ENCODE measurements at places on chromosomes 3 and 15.

DNA sequence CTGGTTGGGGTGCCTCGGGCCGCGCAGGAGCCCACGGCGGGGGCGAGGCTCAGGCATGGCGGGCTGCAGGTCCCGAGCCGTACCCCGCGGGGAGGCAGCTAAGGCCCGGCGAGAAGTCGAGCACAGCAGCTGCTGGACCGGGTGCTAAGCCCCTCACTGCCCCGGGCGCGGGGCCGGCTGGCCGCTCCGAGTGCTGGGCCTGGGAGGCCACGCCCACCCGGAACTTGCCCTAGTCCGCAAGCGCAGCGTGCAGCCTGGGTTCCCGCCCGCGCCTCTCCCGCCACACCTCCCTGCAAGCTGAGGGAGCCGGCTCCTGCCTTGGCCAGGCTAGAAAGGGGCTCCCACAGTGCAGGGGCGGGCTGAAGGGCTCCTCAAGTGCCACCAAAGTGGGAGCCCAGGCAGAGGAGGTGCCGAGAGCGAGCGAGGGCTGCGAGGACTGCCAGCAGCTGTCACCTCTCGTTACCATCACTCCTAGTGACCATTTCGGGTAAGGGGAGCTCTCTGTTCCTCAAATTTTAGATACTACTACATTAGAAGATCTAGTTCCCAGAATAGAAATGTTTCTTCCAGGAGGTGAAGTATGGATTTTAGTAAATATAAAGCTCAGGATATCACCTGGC is 417.0 kb upstream of the AGTR1 start:
- no peak for DNase-seq

- DNase-seq = no peak
Measured at GRCh38 chr15:60949039-60949977, 279.8 kb downstream of the RORA start.

- DNase-seq = no peak
Measured at GRCh38 chr15:49101536-49101935, 53.9 kb downstream of the COPS2 start.

- no peak for DNase-seq
Measured at GRCh38 chr3:102161384-102162006, 273.3 kb upstream of the ZPLD1 start.

DNA sequence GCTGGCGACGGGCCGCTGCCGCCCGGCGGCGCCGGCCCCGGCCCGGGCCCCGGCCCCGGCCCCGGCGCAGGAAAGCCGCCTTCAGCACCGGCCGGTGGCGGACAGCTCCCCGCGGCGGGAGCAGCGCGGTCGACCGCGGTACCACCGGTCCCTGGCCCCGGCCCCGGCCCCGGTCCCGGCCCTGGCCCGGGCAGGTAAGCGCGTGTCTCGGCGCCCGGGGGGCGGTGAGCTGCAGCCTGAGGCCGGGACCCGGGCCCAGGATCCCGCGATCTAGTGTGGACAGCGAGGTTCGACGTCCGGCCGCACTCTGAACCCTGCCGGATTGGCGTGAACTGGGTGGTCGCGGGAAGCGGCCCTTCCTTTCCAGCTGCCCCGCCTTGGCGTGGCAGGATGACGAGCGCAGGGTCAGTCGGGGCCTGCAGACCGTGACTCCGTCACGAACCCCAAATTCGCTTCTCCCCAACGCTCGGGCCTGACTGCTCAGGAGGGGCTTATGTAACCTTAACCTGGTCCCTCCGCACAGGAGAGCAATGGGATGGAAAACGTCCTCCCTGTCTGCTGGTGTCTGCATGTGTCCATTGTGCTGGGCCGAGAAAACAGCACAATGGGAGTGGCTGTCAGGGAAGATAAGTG is 472 bp downstream of the BSN start:
- no peak for DNase-seq

DNA sequence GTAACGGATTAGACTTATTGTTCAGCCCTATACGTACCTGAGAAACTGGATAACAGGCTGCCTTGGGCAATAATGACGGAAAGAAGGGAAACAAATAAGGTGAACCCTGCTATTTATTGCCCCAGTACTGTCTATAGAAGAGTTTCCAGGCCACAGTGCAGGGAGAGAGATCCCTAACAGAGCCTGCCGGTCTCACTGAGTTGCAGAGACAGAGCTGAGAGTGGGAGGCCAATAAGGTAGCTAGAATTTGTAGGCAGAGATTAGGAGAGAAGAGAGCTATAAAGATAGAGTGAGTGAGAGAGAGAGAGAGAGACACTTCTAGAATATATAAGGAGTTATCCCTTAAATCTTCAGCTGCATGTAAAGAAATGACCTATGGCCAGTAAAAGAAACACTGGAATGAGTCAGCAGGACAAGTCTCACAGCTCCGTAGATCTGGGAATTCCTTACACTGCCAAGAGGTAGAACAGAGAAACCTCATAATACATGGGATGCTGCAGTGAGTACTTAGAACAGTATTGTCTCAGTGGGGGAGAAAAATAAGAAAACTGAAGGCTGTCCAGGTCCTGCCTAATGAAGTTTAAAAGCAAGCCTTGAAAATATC is 51.8 kb downstream of the ST3GAL6 start:
- DNase-seq = no peak

DNA sequence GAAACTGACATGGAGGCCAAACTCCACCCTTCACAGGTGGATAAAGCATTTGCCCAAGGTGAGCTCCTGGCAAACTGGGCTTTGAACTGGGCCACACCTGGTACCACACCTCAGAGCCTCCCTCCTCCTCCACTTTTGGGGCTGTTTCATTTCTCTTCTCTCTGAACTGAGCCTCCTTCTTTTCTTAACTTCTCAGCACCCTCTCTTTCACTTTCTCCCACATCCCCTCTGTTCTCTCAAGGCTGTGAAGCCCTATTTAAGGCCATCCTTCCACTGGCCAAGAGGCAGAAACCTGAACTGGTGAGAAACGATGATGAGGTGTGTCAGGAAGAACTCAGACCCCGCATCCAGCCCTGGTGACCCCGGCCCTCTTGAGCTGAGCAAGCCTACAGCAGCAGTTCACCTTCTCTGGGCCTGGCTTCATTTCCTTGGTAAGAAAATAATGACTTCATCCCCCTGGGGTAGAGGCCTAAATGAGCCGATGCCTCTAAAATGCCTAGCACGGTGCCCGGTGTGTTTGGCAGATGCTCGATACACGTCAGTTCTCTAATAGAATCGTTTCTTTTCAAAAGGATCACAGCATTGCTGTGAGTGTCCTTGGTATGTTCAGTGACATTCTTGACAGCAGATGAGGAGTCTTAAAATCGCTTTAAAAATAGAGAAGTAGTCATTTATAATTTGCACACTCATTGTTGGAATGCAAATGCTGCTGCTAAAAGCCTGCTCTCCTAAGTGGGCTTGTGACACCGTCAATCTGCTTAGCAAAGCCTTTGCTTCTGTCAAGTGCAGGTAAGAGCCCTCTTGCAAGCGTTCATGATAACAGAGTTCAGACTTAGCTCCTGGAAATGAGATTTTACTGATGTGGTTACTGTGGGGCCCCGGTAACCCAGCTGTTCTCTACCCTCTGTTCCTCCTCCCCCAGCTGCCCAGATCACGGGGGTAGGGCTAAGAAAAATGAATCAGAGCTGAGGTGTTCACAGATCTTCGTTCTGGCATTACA is 97.7 kb upstream of the ATP2B2 start:
- DNase-seq = no peak

GRCh38 chr15:58327958-58328357 is 103.8 kb upstream of the LIPC start:
- no peak for DNase-seq

DNA sequence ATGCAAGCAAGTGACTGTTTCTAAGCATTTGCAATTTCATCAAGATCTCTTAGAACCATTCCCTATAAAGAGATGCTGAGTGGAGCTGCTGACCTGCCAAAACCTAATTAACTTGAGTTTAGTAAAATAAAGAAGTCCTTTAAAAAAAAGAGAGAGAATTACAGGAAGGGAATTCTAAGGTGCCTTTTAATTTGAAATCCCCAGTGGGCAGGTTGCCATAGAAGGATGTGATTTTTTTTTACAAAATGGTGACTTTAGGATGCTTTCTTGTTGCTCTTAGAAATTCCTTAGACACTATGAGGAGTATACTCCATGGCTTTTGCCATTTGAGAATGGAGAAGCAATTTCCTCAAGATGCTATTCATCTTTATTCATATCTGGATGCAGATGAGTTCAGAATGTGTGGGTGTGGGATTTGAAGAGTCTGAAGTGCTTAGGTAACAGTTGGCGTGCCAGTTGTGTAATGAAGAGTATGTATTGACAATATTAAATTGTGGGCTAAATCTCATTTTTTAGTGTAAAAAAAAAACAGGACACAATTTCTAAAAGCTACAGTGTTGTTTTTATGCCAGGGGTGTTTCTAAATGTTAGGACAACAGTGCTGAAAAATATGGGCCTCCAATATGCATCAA is 13.6 kb downstream of the LRRC3B start:
- no peak for DNase-seq

DNA sequence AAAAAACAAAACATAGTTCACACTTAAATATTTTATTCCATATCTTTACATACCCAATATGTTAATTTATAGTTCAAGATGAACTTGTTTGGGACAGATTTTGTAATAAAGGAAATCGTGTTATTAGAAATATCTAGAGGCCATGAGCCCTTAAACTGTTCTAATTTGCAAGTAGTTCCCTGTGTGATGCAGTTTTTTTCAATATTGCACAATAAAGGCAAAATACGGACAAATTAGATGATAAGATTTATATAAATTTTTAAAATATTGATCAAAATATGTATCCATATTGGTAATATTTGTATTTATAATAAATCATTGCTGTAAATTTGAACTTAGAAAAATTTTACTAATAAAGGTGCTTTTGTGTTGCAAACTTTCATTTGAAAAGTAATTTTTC is 23.8 kb downstream of the CTNNB1 start:
- DNase-seq = no peak

GRCh38 chr15:101702077-101702476 is 22.2 kb downstream of the TARS3 start:
- no peak for DNase-seq
